ENCODE measurements at places on chromosomes 2 and 18.
A peak's percentile ranks its signal among the peaks of the same experiment; 100 is the strongest.

DNA sequence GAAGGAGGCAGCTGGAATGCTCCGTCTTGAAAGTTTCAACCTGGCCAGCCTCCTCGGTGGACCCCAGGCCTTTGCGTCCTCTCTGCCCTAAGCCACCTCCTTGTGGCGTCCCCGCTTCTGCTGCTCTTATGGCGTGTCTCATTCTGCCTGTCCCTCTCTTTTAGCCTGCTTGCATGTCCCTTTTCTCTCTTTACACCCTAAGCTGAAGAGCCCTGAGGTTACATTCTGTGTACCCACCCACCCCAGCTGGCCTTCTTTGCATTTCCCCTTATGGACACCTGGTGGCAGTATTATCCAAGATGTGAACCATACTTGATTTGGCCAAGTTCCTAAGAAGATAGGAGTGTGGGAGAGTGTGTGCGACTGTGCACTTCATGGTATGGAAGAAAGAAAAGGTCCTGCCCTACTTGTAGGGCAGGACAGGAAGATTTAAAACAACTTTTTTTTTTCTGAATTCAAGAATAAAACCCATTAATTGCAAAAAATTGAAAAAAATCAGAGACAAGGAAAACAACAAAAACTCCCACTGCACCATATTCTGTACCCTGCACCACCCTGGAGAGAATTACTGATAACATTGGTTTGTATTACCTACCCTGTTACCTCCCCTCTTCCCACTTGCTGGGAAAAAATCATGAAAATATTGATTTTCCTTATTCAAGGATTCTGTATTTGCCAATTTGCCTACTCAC, 77.4 kb downstream of the DYSF start:
- no peak for DNase-seq

GRCh38 chr2:215750763-215751162, 262.6 kb downstream of the MREG start:
- DNase-seq = no peak

DNA sequence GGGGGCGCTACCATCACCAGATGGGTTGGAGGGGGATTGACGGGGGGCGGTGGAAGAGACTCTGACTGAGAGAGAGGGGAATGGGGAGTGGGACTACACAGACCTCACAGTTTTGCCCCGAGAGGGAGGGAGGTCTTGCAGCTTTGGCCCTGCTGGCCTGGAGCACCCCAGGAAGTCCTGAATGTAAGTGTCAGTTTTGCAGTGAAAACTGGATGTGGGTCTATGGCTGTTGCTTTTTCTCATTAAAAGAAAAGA, 2.4 kb downstream of the TCF7L1 start:
- no peak for DNase-seq

GRCh38 chr2:133062931-133063665, 393.1 kb upstream of the LYPD1 start:
- no peak for DNase-seq

GRCh38 chr2:209463226-209463625, 39.4 kb downstream of the MAP2 start:
- DNase-seq = no peak

- no peak for DNase-seq
Observed at GRCh38 chr2:33085646-33086045, 138.9 kb downstream of the LTBP1 start.

DNA sequence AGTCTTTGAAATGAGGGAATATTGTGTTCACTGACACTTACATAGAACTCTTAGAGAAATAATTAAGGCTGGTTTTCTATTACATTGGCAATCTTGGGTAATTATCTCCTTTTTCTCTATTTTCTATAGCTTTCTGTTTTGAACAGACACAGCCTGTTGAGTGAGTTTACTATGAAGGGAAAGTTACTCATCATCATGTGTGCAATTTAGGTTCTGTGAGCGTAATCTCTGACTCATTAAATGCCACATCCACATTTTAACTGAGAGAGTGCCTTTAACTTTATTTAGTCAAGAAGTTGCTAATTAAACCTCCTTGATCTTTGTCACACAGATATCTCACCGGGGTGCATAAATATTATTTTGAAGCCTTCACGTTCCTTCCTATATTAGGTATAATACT, 174.0 kb upstream of the SLC8A1 start:
- DNase-seq = no peak

GRCh38 chr2:230950874-230951339, 25.9 kb upstream of the GPR55 start:
- no peak for DNase-seq

DNA sequence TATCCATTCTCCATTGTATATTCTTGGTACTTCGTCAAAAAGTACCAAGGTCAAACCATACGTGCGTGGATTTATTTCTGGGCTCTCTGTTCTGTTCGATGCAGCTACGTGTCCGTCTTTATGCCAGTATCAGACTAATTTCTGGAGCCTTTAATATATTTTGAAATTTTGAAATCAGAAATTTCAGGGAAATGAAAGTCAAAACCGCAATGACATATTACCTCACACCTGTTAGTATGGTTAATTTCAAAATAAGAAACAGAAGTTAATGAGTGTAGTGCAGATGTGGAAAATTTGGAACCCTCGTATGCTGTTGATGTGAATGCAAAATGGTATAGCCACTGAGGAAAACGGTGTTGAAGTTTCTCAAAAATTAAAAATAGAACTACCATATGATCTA, 156.1 kb upstream of the TRIB2 start:
- DNase-seq = no peak

DNA sequence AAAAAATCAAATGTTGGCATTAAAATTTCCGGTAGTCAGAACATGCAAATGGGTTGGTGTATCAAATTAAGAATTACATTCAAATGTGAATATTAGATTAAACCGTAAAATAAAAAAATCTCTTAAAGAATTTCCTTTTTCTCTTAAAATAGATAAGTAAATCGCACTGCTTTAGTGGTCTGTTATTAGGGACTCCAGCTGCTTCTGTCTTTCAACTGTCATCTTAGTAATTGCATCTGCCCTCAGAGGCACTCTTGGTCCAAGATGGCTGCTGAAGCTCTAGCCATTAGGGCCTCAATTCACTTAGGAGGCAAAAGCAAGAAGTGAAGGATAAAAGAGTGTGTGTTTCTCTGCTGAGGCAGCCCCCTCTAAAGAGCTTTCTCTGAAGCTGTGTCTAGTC, 132.4 kb downstream of the MGAT5 start:
- DNase-seq = no peak

DNA sequence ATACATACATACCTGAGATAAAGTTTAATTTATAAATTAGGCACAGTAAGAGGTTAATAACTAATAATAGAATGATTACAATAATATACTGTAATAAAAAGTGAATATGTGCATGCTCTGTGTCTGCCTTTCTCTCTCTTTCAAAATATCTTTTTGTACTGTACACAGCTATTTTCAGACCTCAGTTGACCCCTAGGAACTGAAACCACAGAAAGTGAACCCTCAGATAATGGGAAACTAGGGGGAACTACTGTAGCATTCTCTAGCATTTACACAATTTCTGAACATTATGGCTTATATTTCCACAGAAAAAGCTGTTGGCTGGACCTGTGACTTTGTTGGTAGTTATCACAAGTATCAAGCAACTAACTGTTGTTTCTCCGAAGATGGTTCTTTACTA, 25.9 kb downstream of the WDR75 start:
- DNase-seq = no peak

DNA sequence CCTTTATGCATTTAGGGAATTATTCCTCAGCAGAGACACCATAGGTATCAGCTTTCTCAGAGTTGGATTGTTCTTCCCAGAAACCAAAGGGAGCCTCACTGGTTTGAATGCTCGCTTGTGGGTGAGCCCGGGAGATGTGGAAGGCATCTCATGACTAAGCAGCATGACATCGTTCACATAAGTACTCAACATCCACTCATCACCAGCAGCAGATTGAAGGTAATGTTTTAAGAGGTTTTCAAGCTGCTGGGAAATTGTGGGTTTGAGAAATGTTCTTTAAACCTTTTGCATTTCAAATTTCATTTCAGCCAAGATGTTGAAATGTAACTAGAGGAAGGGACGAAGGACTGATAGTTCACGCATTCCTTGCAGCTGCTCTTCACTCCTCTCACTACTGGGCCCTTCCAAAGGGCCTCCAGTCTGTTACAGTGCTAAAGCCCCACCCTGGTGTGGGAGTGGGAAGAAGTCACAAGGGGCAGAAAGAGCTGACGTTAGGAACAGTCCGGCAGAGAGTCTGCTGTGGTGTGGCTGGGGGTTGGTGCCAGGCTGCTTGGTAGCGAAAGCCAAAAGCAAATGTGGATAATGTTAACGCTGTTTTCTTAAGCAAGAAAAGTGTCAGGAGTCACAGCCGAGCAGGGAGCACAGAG, 324.5 kb upstream of the EPHA4 start:
- DNase-seq = peak; percentile 24

DNA sequence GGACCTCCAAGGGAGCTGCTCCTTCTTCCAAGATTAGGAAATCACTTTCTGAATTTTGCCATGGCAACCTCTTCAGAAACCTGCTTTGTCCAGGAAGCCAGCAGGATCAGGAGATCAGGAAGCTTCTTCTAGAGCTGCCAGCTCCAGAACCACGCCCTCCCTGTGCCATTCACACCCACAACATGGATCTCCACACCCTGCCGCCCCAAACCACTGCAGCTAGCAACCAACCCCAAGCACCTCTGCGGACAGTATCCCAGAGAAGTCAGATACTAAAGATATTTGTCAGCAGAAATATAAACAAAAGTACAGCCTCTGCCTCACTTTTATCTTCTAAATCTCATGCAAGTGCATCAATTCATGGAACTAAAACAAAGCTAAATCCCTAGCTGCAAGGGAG, 106.4 kb downstream of the VIT start:
- DNase-seq = no peak

DNA sequence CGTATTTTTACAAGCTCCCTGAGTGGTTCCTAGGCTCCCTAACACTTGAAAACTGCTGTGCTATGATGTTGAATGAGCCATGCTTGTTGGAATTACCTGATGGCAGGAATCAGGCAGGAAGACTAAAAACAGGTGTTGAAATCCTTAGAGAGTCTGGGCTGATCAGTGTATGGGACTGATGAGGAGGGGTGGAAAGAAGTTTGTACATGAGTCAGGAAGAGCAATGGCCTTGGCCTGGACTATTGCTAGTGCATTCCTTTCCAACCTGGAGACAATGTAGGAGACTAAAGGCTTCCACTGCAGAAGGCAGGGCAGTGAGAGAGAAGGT, 25.0 kb upstream of the TMBIM1 start:
- no peak for DNase-seq

GRCh38 chr2:47043891-47044239, 111.2 kb downstream of the STPG4 start:
- DNase-seq = no peak

DNA sequence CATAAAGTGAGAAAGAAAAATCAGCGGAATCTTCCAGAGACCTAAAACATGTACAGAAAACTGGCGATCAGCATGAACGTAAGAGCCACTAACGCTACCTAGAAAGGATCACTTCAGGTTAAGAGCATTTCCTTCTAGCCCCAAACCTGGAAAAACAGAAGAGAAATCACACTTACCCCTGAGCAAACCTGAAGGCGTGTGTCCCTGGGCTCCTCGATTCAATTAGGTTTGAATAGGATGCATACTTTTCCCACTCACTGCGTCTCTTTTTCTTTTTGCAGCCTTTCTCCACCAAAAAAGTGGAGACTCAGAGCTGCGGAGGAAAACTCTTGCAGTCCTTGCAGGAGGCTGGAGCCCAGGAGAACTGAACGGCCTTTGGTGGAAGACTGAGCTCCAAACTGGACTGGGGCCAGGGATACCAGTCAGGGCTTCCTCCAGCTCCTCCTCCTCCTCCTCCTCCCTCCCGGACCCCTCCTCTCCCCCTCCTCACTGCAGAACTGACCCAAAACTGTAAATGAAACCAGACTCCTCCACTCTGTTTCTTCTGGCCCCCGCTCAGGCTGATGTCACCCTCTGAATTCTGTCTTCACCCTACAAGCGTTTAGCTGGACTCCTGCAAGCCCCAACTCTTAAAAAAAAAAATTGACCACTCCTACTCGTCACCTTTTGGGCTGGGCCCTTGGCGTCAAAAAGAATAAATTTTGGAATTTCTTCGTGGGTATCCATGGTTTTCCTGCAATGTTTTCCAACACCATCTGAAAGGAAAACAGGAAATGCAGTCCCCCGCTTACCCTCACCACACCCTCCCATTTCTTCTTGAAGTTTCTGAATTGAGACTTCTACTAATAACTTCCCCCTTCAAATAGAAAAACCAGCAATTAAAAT, at the start of gene COL6A3:
Gene COL6A3 (minus strand): TSS at position 388 of the 885 bp plus-strand sequence. CDS start 17,347 bp downstream, outside the sequence.
- DNase-seq = no peak

DNA sequence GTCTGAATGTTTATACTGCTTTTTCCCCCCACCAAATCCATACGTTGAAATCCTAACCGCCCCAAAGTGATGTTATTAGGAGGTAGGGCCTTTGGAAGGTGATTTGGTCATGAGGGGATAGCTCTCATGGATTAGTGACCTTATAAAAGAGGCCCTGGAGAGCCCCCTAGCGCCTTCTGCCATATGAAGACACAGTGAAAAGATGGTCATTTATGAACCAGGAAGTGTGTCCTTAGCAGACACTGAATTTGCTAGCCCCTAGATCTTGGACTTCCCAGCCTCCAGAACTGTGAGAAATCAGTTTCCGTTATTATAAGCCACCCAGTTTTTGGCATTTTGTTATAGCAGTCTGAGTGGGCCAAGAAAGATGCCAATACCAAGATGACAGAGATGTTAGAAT, 7.2 kb upstream of the TSN start:
- DNase-seq = no peak

DNA sequence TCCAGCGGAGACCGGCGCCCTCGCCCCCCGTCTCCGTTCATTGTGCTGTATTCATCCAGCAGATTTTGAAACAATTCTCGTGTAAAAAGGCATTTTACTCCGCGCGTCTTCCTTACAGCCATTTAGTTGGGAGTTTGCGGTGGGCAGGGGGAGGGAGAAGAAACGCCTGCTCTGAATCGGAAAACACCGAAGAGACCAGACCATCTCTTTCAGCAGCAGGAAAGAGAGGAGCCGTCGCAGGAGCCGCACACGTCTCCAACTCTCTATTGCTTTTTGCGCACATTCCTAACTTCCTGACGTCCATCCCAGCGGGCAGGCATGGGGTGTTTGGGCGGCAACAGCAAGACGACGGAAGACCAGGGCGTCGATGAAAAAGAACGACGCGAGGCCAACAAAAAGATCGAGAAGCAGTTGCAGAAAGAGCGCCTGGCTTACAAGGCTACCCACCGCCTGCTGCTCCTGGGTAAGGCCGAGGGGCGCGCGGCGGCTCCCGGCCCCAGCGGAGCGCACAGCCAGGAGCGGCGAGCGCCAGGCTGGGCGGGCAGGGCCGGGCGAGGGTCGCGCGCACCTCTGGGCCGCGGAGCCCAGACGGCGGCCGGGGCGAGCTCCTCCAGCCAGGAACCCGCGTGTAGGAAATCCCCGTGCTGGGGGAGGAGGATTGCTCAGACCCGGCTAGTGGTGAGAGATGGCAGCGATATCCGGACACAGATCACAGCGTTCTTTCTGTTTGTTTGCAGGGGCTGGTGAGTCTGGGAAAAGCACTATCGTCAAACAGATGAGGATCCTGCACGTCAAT, 63.2 kb downstream of the GNAL start:
- no peak for DNase-seq

GRCh38 chr2:190159453-190159852, 96.9 kb upstream of the MSTN start:
- DNase-seq = no peak

GRCh38 chr2:199207011-199207410, 250.7 kb downstream of the SATB2 start:
- DNase-seq = no peak

Measured in NCI-H187 (cell line).